ENCODE measurements at places on chromosomes 7 and 10.

DNA sequence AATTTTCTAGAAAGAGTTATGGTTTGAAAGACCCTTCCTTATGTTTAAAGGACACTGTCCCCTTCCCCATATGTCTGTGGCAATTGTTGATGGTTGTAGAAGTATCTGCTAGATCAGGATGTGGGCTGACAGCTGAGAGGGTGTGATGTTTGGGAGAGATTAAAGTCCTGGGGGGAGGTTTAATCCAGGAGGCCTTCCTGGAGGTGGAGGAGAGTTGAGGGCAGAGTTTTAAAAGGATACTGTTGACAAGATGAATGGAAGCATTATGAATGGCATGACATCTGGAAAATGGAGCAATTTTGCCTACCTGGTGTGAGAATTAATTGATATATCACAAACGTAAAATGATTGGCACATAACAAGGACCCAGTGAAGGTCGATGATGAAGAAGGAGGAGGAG, 32.9 kb upstream of the SMC3 start:
- DNase-seq: no peak

DNA sequence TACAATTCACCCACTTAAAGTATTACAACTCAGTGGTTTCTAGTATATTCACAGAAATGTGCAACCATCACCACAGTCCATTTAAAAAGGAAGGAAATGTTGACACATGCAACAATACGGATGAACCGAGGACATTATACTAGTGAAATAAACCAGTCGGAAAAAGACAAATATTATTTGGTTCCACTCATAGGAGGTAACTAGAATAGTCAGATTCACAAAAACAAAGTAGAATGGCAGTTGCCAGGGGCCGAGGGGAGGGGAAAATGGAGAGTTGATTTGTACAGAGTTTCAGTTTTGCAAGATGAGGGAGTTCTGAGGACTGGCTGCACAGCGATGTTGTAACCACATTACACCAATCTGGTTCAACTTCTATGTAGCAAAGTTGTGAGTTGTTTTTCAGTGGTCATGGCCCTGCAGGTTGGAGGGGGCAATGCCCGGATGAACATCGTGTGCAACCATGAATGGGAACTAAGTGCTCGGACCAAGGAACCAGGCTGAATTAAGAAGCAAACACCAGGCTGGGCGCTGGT, 17.6 kb upstream of the TNPO3 start:
- no peak for DNase-seq

GRCh38 chr7:51255536-51256208, 60.9 kb downstream of the COBL start:
- no peak for DNase-seq

DNA sequence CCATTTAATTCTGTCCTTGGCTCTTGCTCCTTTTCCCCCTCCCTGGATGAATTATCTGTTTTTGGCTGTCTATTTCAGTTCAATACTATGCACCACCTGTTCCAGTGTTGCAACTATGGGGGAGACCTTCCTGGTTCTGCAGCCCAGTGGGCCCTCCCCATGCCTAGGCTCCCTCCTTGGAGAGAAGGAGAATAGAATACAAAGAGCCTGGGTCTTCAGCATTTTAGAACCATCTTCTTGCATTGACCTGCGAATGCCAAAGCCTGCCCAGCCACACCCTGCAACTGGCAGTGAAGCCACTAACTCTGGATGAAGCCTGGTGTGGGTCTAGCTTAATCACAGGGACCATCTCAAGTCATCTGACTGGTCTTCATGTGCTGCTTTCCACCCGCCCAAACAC, 207.1 kb downstream of the HERPUD2 start:
- DNase-seq: no peak

DNA sequence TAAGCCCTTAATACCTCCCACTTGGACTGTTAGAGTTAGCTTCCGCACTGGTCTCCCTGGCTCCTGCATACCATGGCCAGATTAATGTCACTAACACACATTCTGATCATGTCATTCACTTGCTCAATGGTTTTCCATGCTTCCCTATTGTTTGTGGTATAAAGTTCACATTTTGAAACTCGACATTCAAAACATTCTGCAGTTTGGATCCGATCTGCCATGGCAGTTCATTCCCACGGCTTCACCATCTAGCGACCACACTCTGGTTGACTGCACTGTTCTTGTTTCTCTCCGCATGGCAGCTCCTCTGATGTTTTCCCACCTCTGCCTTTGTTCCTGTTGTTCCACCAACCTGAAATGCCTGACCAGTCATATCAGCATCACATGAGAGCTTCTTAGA, 87.4 kb upstream of the WAC start:
- no peak for DNase-seq

DNA sequence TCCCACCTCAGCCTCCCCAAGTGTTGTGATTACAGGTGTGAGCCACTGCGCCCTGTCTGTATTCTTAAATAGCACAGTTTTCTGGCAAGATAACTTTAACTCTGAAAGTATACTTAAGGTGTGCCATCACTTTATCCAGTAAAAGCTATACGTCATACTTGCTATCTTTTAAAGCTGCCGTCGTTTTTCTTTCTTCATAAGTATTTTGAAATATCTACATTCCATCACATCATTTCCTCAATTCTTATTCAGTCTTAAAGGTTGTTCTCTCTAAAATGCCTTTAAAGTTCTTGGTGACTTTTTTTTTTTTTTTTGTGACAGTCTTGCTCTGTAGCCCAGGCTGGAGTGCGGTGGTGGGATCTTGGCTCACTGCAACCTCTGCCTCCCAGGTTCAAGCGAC, 34.7 kb downstream of the PTPN12 start:
- no peak for DNase-seq

DNA sequence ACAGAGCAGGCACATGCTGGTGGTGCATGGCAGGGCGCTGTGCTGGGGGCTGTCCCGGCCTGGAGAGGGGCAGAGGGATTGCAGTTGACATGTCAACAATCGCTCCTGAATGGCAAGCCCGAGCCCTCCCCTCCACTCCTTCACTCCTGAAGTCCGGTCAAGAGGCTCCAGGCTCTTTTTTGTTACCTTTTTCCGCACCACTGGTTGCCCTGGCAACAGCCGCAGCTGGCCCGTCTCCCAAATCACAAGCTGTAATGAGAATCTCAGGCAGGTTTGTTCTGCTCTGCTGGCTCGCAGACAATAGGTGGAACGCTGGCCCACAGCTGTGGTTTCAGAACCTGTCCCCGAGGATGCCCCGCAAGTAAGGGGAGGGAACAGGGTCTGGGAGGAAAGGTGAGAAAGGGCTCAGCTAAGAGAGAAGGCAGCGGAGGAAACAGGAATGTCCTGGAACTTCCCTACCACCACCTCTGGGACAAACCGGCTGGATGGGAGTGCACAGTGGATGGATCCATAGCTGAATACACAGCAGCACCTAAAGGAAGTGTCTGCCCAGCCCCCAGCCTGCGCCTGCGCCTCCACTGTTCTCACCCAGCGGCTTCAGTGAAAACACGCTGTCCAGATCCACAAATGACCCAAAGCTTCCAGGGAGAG, 58.9 kb downstream of the CALML3 start:
- DNase-seq: peak; percentile 96
